C1 segment of cervical spinal cord (tissue), 14 donors: ENCODE measurements at places on chromosomes 12 and 14.

DNA sequence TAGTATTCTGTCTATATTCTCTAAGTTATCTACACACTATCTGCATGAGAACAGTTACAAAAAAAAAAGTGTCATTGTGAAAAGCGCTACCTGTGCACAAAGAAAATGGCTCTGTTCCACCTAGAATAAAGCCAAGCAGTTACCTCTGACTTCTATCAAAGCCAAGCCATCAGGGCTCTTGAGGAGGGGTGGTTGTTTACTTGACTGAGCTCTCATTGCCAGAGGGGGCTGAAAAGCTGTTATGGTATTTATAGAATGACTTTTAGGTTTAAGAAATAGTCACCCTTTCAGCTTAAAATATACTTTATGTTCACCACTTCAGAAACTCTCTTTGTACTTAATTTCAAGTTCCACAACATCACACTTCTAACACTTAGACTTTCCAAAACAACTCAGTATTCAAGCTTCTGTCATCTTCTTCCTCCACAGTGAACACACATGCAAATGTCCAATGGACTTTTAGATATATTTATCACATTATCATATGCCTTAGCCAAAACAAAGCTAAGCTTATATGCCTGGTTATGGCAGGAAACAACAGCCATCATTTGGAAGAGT is 7.5 kb downstream of the ITPR2 start:
- no peak for DNase-seq

- DNase-seq = no peak
Observed at GRCh38 chr14:99681832-99682148, 2.3 kb upstream of the CYP46A1 start.

DNA sequence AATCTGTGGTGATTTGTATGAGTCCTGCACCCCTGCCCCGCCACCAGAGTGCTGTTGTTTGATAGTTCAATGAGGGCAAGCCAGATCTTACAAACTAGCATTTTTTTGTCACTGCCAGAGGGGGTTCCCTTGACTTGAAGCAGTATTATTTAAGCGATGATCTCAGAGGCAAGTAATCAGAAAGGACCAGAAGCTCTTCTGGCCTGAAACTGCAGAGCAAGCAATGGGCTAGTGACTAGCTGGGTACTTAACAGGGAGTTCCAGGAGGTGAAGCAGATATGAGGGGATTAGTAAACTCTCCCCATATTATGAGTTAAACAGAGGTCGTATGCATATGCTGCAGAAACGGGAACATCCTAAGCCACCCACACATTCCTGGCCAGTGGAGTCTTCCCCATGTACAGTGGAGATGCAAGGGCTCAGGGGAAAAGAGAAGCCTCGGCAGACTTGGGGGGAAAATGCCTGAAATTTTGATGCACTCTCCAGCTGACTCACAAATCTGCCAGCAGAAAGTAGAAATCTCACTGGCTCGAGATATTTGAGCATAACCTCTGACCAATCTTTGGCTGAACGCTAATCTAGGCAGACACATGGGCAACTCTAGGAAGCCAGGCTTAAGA is 8.3 kb upstream of the CRACR2A start:
- no peak for DNase-seq

DNA sequence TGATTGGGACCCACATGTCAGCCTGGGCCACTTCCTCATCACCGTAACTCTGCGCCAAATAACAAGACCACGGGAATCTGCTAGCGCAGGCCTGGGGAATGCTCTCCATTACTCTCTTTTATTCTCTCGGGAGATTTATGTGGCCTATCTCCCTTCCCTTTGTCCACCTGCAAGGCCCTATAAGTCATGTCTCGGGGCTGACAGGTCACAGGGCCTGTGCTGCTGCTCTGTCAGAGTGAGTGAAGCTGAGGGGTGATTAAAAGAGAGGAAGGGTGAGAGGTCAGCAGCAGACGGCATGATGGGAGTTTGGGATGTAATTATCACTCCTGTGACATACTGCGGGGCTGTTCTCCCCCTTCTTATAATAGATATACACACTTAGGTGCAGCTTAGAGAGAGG is 26.2 kb upstream of the GPATCH2L start:
- DNase-seq = no peak

- DNase-seq = no peak
Observed at GRCh38 chr14:33954016-33954598, 3.2 kb upstream of the EGLN3 start.

GRCh38 chr12:62785941-62786559 is 148.9 kb downstream of the PPM1H start:
- no peak for DNase-seq
